ENCODE measurements at places on chromosomes 5 and 9.
A peak's percentile ranks its signal among the peaks of the same experiment; 100 is the strongest.

DNA sequence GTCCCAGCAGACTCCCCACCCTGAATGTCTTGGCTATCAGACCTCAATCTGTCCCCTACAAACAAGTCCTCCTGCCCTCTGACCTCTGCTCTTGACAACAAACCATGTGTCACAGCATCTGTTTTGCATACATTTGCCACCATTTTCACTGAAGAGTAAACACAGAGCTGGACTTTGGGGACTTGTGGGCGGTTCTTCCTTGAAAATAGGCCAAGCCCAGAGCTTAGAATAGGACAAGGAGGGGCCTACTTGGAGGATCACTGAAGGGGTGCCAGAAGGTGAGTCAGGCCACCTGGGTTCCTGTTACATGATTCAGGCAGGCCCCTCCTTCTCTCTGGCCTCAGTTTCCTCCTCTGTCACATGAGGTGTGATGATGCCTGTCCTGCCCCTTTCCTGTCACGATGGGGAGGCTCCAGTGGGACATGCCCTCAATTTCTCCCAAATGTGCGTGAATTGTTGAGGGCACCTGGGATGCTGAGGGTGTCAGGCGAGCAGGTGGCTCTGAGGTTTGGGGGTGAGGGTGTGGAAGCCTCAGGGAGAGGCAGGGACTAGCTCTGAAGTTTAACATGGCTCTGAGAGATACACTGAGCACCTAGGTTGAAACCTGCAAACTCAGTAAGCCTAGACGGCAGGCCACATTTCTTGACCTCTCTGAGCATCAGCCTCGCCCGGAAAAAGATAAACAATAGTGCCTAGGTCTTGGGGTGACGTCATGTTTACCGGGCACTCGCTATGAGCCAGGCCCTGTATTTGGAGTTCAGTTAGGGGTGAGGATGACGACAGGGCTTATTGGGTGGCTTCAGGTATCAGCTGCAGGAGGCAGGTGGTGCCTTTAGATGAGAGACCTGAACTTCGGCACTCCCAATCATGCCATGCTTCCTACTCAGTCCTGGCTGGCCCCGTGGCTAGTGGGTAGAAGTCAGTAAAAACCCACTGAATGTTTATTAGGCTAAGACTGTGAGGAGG, 107.6 kb upstream of the PITX1 start:
- DNase-seq, result no peak

DNA sequence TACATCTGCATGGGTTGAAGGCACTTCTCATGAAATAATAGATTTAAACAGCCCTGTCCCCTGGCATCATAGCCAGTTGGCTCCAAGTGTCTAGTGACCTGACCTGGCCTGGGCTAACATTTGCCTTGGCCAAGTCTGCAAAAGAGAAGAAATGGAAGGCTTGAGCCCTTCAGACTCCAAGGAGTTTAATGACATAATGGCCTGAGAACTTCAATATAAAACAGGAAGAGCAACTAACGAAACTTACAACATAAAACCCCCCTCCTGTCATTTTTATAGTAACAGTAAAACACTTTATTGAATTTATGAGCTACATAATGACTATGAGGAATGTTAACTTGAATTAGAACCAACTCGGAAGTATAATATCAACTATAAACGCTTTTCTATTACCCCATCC, 218.8 kb upstream of the TBCA start:
- DNase-seq, result no peak

DNA sequence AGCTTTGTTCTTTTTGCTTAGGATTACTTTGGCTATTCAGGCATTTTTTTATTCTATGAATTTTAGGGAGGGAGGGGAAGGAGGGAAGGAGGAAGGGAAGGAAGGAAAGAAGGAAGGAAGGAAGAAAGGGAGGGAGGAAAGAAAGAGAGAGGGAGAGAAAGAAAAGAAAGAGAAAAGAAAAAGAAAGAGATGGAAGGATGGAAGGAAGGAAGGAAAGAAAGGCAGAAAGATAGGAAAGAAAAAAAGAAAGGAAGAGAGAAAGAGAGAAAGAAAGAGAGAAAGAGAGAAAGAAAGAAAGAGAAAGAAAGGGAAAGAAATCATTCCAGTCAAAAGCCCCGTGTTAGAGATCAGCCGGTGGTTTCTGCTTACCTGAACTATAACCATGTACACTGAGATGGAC, 20.8 kb upstream of the NKD2 start:
- DNase-seq, result no peak

DNA sequence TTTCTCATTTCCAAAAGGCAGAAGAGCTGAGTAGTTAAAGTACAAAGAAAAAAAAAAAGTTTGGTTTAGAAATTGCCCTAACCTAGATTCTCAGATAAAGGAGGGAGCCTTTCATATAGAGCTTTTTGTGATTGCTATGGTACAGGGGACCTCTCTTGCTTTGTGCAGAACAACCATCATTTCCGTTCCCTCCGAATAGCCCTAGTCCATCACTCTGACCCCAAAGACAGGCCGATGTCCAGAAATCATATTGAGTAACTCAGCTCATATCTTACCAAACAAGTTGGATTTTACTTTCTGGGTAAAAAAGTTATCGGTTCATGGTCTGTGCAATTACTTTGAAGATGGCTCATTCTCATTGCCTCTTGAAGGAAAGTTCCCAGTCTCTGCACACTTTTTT, 36.7 kb upstream of the COL15A1 start:
- no peak for DNase-seq

GRCh38 chr9:72843520-72844439, 109.1 kb downstream of the ALDH1A1 start:
- DNase-seq, result no peak

- peak; percentile 23 for DNase-seq
Observed at GRCh38 chr9:20048985-20049384, 260.1 kb upstream of the SLC24A2 start.

GRCh38 chr5:169688106-169688505, 51.0 kb downstream of the DOCK2 start:
- no peak for DNase-seq

- DNase-seq, result no peak
Observed at GRCh38 chr5:77635917-77636640, 2.4 kb downstream of the OTP start.

DNA sequence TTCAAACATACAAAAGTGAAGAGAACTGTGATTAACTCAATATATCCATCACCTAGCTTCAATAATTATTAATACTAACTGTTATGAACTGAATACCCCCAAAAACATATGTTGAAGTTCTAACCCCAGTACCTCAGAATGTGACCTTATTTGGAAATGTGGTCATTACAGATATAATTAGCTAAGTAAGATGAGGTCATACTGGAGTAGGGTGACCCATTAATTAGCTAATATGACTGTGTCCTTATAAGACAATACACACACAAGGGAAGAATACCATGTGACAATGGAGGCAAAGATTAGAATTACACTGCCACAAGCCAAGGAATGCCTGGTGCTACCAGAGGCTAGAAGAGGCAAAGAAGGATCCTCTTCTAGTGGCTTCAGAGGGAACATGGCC, 7.8 kb downstream of the RRAGA start:
- DNase-seq, result no peak

GRCh38 chr9:20550326-20550725, 72.0 kb downstream of the MLLT3 start:
- no peak for DNase-seq

GRCh38 chr9:36064448-36065037, 27.8 kb downstream of the RECK start:
- DNase-seq, result no peak

DNA sequence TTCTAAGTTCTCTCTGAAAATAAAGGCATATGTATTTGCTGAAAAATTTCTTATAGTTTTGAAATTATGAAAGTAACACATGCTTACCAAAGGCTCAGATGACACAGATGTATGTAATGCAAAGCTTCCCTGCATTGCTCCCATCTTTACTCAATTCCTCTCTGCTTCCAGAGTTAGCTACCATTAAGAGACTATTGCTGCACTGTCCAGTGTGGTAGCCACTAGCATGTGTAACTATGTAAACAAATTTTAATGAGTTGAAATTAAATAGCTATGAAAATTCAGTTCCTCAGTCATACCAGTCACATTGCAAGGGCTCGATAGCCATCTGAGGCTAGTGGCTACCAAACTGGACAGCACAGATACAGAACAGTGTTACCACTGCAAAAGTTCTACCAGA, 17.9 kb downstream of the FRMD3 start:
- no peak for DNase-seq

DNA sequence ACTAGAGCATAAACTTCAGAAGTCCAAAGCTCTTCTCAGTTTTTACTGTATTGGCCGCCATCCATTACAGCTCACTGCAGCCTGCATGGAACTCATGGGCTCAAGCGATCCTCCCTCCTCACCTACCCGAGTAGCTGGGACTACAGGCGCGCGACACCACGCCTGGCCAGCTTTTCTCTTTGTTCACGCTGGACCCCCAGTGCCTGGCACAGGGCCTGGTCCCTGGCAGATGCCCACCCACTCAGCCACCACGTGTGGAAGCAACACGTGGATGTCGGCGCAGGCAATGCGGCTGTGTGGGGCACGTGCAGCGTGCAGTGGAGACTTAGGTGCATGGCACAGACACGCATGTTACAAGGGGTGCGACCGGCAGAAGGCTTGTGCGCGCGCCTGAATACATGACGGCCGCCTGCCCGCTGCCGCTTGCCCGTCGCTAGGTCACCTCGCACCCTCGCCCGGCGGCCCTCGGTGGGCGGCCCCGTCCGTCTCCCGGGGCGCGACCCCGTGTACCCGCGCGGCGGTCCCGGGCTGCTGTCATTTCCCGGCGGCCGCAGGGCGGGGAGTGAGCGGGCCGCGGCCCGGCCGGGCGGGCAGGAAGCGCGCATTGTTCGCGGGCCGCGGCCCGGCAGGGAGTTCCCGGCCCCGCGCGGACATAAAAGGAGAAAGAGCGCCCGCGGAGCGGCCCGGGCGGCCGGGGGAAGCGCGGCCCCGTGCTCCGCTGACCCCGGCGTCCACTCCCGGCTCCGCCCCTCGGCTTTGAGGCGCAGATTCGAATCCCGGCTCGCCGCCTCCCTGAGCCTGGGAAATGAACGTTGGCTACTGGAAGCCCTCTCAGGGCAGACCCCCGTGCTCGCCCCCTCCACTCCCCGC, 24.1 kb upstream of the PTGS1 start:
- no peak for DNase-seq

- DNase-seq, result no peak
Observed at GRCh38 chr5:2802693-2803365, 51.4 kb upstream of the IRX2 start.

GRCh38 chr9:6764950-6765349, 7.2 kb downstream of the KDM4C start:
- DNase-seq, result no peak

- no peak for DNase-seq
Observed at GRCh38 chr5:157365732-157366131, 94.3 kb upstream of the NIPAL4 start.

GRCh38 chr5:159773062-159773924, 143.0 kb upstream of the ADRA1B start:
- DNase-seq, result peak; percentile 85

DNA sequence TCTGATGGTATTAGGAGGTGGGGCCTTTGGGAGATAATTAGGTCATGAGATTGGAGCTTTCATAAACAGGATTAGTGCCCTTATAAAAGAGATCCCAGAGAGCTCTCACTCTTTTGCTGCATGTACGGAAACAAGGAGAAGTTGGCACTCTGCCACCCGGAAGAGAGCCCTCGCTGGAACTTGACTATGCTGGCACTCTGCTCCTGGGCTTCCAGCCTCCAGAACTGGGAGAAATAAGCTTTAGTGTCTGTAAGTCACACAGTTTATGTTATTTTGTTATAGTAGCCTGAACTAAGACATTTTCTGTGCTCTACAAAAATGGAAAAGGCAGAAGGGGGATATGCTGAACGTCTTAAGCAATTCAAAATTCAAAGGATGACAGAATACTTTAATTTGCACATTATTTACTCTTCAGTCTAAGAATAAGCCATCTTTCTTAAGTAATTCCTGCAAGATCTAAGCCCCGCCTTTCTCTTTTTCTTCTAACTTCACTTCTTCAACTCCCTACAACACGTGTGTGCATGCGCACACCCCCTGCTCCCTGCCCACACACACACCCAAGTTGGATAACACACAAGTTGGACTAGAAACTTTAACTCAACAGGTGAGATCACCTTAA, 17.3 kb downstream of the NFIB start:
- no peak for DNase-seq

DNA sequence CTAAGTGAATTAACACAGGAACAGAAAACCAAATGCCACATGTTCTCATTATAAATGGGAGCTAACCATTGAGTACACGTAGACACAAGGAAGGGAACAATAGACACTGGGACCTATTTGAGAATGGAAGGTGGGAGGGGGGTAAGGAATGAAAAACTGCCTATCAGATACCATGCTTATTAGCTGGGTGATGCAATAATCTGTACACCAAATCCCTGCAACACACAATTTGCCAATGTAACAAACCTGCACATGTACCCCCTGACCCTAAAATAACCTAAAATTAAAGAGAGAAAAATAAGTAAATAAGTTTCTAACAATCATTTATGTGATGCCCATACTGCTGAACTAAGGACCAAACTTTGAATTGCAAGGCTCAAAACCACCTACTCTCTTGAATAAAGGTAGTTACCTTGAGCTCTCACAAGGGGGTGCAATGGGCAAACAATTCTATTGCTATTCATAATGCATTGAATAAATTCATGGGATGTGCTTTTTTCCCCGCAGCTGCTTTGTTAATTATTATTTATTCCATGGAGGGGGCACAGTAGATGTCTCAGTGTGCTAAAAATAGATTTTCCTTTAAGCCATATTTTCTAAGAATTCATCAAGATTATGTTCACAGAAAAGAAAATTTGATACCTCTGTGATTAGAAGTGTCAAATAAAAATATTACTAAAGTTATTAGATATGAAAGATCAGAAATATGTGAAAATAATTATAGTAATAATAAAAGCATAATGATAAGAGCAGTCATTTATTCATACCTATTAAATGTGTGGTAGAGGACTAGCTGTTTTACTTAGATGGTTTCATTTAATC, 76.2 kb upstream of the PTPN3 start:
- DNase-seq, result peak; percentile 59

- DNase-seq, result peak; percentile 9
Observed at GRCh38 chr5:36239370-36240293, 2.1 kb downstream of the NADK2 start.

DNA sequence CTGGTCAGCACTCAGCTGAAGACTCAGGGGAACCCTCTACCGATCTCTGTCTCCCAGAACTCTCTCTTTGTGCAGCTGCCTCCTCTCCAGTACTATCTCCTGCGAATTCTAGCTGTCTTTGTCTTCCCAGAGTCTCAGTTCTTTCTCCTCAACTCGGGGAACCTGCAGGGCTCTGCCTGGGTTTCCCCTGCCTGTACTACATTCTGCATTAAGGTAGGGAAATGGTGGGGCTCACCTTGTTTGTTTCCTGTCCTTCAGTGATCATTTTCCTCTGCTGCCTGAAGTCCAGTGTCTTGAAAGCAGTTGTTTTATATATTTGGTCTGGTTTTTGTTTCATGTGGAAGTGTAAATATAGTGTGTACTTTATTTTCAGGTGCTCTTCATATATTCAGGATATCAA, 43.1 kb upstream of the IGFBPL1 start:
- no peak for DNase-seq

- no peak for DNase-seq
Observed at GRCh38 chr9:69499959-69500358, 172.2 kb downstream of the APBA1 start.

GRCh38 chr9:20990867-20991266, 40.6 kb downstream of the HACD4 start:
- DNase-seq, result peak; percentile 96

GRCh38 chr5:33657804-33658440, 217.2 kb downstream of the TARS1 start:
- DNase-seq, result no peak
